ENCODE measurements at places on chromosomes 12 and 14. TPM values are rescaled to one million over a fixed set of nuclear protein-coding genes. Genes with fewer than 3 reads are reported as not detected.

The WNT1 gene
- total RNA-seq = not detected

The BCAT1 gene
- 51.9 TPM for total RNA-seq

GRCh38 chr12:119694111-119694510 is 26.2 kb downstream of the PRKAB1 start:
- H3K4me3 ChIP-seq = no peak overlapping the region
- H3K36me3 ChIP-seq = peaks cover 21% of the 10 kb centered on the region
- no peak for DNase-seq
- no peaks in the 10 kb centered on the region for H3K4me1 ChIP-seq
- no peak overlapping the region for H3K27ac ChIP-seq

- H3K4me1 ChIP-seq = peaks cover 5% of the 10 kb centered on the region
- no peak overlapping the region for H3K4me3 ChIP-seq
- DNase-seq = no peak
- H3K36me3 ChIP-seq = no peaks in the 10 kb centered on the region
- no peak overlapping the region for H3K27ac ChIP-seq
These were observed 217.7 kb upstream of the DCN start for GRCh38 chr12:91400271-91400670.

- H3K27ac ChIP-seq = no peak overlapping the region
- H3K27me3 ChIP-seq = peaks cover 37% of the 10 kb centered on the region
- DNase-seq = no peak
- H3K4me1 ChIP-seq = no peaks in the 10 kb centered on the region
These were observed 2.2 kb upstream of the DCD start for GRCh38 chr12:54650409-54650808.
